H7 (cell line): ENCODE measurements at places on chromosomes 3 and 15. TPM values are rescaled to one million over a fixed set of nuclear protein-coding genes. Genes with fewer than 3 reads are reported as not detected.

- no peak for DNase-seq
These were observed 39.5 kb downstream of the EIF4E3 start for GRCh38 chr3:71685686-71686085.

DNA sequence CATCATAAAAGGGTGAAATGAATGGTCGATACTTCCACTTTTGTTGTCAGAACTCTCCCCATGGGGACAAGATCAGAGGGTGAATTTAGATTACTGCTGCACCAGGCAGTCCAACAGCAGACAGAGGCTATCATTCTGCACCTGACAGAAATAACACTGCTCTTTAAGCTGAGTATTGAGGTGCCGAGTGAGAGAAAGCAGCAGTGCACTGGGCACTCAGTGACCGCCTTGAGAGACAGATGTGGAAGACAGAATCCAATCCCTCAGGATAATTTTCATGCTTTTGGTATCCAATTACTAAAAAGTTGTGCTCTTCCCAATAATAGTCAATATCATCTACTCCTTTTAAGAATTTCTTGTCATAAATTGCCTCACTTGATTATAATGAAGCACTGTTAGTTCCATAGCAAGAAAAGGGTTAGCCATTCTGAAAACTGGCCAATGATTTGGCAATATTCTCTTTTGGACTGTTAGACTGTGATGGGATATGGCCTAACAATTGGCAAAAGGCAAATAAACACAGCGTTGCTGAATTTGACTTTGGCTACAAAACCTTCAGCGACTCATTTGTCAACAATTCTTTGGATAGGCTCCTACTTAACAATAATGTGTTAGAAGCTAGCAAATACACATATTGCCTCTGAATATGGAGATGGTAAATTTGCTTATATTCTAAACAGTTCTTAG lies 5.5 kb downstream of the FGF7 start:
- DNase-seq, result no peak

GRCh38 chr3:19811689-19812088 lies 122.3 kb downstream of the EFHB start:
- no peak for DNase-seq

- DNase-seq, result no peak
These were observed 252.5 kb downstream of the THRB start for GRCh38 chr3:24242012-24242698.

DNA sequence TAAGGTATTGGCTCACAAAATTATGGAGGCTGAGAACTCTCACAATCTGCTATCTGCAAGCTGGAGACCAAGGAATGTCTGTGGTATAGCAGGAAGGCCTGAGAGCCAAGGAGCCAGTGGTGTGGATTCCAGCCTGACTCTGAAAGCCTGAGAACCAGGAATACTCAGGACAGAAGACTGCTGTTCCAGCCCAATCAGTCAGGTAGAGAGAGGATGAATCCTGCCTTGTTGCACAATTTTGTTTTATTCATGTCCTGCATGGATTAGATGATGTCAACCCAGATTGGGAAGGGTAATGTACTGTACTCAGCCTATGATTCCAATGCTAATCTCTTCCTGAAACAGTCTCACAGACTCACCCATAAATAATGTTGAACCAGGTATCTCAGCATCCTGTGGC lies 312.4 kb upstream of the KCNMB2 start:
- no peak for DNase-seq

GRCh38 chr15:85154061-85154460 lies 172.4 kb downstream of the PDE8A start:
- DNase-seq, result peak; percentile 61

- DNase-seq, result no peak
These were observed 168.1 kb upstream of the MYRIP start for GRCh38 chr3:39641274-39641673.

DNA sequence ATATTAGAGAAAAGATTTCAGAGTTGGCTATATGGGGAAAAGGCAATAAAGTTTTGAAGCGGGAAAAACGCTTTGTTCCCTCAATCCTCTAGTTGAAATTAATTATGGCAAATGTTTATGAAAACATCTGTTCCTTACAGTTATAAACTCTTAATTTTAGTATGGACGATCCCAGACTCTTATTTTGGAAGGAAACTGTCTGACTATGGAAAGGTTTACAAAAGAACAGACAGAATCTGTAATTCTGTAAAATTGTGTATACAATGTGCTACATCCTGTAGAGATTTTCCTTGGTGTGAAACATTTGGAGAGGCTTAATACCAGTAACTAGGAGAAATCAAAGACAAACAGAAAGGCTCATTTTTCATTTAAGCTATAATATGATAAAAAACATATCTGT lies 311.8 kb downstream of the TBC1D5 start:
- no peak for DNase-seq

DNA sequence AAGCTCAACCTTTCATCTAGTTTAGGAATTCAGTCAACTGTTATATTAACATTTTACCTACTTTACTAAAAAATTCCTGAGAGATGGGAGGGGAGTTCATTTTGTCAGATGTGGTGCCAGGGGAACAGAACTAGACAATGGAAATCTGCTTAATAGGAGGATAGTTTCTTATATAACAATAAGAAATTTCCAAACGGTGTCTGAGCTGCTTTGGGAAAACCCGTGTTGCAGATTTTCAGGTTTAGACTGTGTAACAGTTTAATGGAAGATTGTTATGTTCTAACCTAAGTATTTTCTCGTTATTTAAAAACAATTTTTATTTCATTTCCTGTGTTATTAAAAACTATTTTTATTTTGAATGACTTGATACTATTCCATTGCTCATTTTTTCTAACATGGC lies 19.3 kb downstream of the IQGAP1 start:
- no peak for DNase-seq

GRCh38 chr3:113898892-113899291 lies 48.9 kb upstream of the ZDHHC23 start:
- no peak for DNase-seq

- DNase-seq, result peak; percentile 28
These were observed 345.1 kb downstream of the IL5RA start for GRCh38 chr3:2765002-2765579.

- DNase-seq, result no peak
These were observed 18.4 kb downstream of the ITGA11 start for GRCh38 chr15:68413363-68414205.

GRCh38 chr3:56970461-56970879 lies 90.0 kb upstream of the SPATA12 start:
- DNase-seq, result no peak

RTP1 gene
- total RNA-seq, result 5.1 and 5.3 TPM in 2 replicates

EFHB gene
- total RNA-seq, result 0.17 and 0.22 TPM in 2 replicates

ATP13A5 gene
- total RNA-seq, result 0.03 TPM in 1 of 2 replicates, not detected in the other

OR5K1 gene
- total RNA-seq, result not detected in 2 replicates

SLC28A1 gene
- not detected in 2 replicates for total RNA-seq
